ENCODE measurements at places on chromosomes 7 and 10.

- no peak for DNase-seq
Observed at GRCh38 chr7:38335128-38335491, 61.7 kb upstream of the TARP start.

DNA sequence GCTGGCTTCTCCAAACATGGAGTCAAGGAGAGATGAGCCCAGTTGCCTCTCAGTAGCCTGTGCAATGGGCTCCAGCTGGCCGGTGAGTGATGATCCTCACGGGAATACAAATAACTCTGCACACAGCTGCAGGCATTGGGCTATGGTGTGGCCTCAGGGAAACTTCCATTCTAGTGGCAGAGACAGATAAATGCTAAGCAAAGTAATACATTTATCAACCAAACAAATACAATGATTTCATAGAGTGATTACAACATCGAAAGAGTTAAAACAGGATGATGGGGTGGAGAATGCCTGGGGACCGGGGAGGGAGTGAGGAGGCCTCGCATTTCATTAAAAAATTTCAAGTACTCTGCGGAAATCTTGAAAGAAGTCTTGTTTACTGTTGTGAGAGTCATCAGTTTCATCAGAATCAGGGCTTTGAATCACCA lies 15.0 kb upstream of the AKR1B1 start:
- peak; percentile 89 for DNase-seq

- no peak for DNase-seq
Observed at GRCh38 chr10:86390337-86391120, 23.9 kb upstream of the GRID1 start.

DNA sequence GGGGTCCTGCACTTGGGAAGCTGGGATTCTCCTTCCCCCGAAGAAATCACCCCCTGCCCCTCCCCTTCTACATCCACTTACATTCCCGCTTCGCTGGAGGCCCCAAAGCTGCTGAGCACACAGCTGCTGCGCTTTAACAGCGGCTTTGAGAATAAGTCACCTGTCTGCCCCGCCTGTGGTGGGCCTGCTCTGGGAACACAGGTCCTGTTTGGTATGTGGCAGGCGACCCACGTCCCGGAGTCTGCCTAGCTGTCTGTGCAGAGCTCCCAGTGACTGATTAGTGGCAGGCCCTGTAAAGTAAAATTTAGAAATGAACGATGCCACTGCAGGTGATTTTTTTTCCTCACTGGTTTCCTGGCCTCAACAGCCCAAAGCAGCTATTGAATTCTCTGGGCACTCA lies 47.0 kb downstream of the CDH23 start:
- no peak for DNase-seq

- DNase-seq: no peak
Observed at GRCh38 chr10:86186633-86187032, 180.0 kb downstream of the GRID1 start.

DNA sequence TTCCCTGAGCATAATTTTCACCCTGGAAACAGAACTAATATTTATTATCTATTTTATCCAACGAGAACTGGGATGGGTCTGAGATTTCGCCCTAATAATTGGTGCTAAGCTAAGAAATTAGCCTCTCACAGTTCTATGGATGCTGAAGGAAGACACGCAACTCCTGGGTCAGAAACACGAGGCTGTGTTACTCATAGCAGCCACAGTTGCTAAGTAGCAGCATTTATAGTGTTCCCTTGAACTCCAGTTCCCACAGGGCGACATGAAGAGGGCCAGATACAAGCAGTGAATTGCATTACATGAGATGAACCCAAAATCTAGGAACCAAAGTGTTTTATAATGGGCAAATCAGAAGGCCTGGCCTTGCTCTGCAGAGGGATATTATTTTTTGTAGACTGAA lies 109.8 kb upstream of the AGR3 start:
- DNase-seq: peak; percentile 18
